ENCODE measurements at places on chromosomes 4 and X.

DNA sequence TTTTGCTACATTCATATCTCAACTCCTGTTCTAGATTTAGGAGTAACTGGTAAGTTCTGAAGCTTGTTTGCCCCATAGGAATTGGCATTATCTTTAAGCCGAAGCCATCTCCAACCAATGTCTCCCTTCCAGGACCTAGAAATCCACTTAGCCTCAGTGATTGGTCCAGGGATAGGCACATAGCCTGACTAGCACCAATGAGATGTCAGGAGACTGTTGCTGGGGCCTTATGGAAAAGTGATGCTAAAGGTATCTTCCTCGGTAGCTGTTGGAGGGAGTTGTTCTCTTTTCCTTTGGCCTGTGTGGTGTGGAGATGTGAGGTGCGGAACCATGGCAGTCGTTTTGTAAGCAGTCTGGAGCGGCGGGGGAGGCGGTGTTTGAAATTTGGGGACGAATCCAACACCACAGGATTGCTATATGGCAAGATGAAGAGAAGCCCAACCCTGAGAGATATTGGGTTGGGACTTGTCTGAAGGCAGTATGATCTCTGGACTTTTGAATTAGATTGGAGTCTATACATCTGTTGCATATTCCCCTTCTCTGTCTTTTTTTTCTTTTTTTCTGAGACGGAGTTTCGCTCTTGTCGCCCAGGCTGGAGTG lies 109.8 kb upstream of the ATP6AP2 start:
- DNase-seq = no peak

- DNase-seq = no peak
These were observed 43.1 kb upstream of the MXD4 start for GRCh38 chr4:2304877-2305561.

GRCh38 chr4:2728221-2728620 lies 27.9 kb downstream of the TNIP2 start:
- DNase-seq = no peak

DNA sequence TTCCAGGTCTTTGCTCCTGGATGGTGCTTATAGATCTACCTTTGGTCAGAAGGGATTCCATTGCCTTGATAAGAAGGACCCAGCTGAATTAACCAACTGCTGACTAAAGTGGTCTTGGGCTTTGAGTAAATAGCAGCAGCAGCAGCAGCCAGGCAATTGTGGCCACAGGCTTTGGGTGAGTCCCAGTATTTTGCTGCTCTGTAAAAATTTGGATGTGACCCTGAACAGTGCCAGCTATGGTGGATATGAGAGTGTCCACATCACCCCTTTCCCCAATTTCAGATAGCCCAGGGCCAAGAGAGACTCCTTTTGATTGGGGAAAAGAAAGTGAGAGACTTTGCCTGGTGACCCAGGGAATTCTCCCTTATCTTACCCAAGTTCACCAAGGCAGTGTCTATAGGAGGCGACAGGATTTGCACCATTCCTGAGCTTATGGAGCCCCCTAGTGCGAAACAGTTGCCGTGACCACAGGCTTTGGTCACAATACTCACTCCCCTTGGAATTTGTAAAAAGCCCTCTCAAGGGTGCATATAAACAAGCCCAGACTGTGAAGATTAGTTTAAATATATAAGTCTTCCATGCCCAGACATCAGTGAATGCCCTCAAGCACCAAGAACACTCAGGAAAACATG lies 518.0 kb downstream of the TMA16 start:
- peak; percentile 10 for DNase-seq

- no peak for DNase-seq
These were observed 721 bp downstream of the FAM184B start for GRCh38 chr4:17780501-17781299.

DNA sequence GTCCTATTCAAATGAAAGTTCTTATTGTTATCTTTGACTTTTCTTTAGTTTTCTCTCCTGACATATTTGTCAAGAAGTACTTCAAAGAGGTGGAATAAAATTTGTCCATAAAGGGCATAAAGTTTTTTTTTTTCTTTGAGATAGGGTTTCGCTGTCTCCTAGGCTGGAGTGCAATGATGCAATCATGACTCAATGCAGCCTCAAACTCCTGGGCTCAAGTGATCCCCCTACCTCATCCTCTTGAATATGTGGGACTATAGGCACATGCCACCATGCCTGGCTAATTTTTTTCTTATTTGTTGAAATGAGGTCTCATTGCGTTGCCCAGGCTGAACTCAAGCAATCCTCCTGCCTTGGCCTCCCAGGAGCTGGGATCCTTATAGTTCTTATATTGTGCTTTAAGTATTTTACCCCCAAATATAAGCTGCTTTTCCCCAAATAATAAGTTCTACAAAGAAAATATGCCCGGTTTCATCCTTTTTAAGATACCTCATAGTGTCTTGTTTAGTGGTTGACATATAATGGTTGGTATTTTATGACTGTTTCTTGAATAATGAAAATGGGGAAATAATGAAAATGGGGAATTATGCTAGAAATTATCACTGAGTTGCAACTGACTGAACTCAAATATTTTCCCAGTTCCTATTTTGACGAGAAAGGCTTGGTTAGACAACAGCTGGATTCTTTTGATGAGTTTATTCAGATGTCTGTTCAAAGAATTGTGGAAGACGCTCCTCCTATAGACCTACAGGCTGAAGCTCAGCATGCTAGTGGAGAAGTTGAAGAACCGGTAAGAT lies 11.6 kb downstream of the POLR2B start:
- DNase-seq = no peak

DNA sequence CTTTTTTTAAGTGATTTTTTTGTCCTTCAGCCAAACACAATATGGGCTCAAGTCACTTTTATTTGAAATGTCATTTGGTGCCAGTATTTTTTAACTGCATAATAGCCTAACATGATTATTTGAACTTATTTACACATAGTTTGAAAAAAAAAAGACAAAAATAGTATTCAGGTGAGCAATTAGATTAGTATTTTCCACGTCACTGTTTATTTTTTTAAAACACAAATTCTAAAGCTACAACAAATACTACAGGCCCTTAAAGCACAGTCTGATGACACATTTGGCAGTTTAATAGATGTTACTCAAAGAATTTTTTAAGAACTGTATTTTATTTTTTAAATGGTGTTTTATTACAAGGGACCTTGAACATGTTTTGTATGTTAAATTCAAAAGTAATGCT lies 62.1 kb downstream of the EDNRA start:
- DNase-seq = no peak

DNA sequence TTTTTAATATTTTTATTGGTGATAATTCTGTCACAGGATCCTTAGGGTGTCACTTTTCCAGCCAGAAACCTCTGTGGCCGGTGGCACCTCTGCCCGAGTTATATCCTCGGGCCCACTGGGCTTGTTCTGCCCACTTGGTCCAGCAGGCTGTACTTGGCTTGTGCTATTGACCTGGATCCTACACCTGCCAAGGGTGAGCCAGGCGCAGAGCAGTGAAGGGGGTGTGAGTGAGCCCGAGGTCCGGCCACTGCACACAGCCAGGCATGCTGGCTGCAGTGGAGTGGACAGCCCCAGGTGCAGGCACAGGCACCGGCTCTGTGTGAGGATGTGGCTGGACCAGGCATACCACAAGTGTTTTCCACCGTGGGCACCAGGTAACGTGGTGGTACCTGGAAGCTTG lies 54.7 kb upstream of the NUDT6 start:
- no peak for DNase-seq
